Fibroblast of the conjunctiva (primary cell): ENCODE measurements at places on chromosomes 5 and 9.

DNA sequence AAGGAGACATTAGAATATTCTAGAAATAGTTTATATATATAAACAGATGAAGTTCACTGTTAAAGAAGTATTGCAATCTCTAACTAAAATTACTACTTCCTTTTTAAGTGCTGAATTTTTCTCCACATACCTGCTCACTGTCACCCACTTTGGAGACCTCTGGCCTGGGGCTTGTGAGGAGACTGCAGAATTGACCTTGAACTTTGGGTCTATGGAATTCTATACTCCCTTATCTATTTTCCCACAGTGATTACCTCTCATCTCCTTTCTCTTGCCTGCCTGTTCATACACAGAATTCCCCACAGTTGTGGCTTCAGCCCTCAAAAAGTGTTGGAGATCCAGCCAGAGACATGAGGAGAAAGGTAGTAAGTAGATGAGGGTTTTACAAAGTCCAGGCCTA lies 45.4 kb downstream of the LARP1 start:
- DNase-seq, result no peak

DNA sequence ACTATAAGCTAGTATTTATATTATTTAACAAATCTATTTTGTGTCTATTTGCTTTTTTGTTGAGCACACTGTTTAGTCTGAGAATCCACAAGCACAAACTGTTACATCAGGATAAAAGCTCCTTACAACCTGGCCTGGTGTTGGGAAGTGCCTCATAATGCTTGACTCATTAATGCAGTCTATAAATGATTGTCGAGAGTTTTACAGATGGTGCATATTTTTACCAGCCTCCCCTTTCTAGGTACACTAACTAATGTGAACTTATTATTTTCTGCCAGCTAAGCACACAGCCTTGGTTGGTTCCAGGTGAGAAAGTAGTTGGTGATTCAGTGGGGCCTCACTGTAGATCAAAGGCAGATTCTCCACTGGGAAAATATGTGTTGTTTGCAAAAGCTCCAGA lies 151.0 kb upstream of the ADAMTS16 start:
- DNase-seq, result no peak

- DNase-seq, result no peak
These were observed 871.7 kb upstream of the TYRP1 start for GRCh38 chr9:11821306-11821975.

- no peak for DNase-seq
These were observed 4.5 kb downstream of the SHROOM1 start for GRCh38 chr5:132825834-132826391.

DNA sequence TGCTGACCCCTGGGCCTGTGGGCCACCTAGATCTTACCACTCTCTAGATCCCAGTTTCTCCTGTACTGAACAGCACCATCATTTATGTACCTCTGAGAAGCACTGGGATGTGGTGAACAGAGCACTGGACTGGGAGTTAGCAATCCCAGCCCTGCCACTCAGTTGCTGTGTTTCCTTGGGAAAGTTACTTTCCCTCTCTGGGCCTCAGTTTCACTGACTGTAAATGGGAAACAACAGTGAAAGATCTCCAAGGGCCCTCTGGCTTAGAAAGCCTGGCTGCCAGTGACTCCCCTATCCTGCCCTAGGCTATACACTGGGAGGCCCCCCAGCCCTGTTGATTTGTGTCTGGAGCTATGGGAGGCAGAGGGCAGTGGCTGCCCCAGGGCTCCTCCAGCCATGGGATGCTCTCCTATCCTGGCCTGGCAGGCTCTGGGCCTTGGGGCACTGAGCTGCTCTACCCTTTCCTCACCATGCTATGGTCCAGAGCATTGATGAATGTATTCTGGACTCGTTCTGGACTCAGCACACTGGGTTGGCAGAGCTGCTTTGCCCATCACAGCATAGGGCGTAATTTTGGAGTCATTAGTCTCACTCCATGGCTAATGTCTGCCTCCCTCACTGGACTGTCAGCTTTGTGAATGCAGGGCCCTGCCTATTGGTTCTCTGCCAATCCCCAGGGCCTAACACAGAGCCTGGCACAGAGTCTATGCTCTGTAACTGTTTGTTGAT lies 99.3 kb downstream of the RGS3 start:
- no peak for DNase-seq

- DNase-seq, result no peak
These were observed 18.5 kb upstream of the RORB start for GRCh38 chr9:74478606-74479005.

- no peak for DNase-seq
These were observed 22.3 kb upstream of the ARL15 start for GRCh38 chr5:54332720-54333119.

DNA sequence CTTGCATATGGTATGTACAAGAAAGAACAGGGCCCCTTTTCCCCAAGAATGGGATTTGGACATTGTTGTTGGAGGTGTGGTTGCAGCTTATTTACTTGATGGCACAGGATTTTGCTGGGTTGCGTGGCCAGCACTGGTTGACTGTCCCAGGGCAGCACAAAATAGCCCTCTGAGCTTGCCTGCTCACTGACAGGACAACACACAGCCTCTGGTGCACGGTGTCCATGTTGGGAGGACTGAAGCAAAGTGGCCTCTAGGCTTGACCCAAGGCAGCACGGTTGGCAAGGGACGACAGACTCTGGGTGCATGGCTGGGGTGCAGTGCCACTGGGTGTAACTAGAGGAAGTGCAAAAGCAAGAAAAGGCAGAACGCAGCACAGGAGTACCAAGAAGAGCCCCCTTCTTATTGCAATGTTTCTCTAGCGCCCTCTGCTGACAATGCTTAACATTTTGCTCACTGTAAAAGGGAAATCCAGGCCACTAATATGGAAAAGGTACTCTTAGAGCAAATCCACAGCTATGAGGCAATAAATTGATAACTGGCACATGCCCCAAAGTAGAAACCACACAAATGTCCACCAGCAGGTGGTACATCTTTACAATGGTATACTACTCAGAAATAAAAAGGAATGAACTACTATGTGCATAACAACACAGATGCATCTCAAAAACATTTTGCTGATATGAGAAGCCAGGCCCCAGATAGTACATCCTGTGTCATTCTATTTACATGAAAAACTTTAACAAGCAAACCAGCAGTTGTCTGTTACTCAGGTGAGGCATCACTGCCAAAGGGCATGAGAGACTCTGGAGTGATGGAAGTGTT lies 47.4 kb upstream of the BARX1 start:
- DNase-seq, result peak; percentile 22

- no peak for DNase-seq
These were observed 354.6 kb downstream of the ARRDC3 start for GRCh38 chr5:91028499-91028956.

DNA sequence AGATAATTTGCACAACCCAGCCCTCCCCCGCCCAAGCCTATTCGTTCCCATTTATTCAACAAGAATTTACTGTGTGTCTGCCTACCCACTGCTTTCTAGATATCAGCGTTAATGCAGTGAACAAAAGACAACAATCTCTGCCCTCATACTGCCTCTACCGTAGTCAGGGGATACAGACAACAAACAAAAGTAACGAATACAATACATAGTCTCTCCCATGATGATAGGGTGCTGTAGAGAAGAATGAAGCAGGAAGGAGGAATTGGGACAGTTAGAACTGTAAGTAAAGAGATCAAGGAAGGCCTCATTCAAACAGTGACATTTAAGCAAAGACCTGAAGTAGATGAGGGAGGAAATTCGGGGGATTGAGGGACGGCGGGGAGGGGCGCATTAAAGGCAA lies 1.7 kb downstream of the GFM2 start:
- DNase-seq, result no peak

- no peak for DNase-seq
These were observed 63.2 kb upstream of the COL15A1 start for GRCh38 chr9:98880311-98881015.

- DNase-seq, result no peak
These were observed 34.8 kb downstream of the TRIM32 start for GRCh38 chr9:116721944-116722343.

GRCh38 chr9:126738553-126738952 lies 66.3 kb upstream of the ZBTB43 start:
- DNase-seq, result no peak

DNA sequence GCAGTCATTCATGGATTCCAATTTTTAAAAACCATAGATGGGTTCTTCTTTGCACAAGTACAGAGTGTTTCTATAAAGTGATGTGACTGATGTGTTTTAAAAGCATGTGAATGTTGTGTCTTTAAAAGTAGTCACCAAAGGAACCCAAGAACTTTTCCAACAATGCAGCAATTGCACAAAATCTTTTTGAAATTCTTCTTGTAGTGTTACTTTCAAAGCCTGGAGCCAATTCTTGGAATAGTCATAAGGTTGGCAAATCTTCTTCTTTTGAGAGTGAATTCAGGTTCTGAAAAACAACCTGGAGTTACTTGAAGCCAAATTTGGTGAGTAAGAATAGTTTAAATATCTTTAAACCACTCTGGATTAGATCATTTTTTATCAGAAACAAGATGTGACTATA lies 10.5 kb downstream of the GRAMD2B start:
- DNase-seq, result no peak

- no peak for DNase-seq
These were observed 59.8 kb downstream of the NREP start for GRCh38 chr5:111697215-111697614.

- peak; percentile 77 for DNase-seq
These were observed 17.1 kb upstream of the IL6ST start for GRCh38 chr5:56011835-56012234.

DNA sequence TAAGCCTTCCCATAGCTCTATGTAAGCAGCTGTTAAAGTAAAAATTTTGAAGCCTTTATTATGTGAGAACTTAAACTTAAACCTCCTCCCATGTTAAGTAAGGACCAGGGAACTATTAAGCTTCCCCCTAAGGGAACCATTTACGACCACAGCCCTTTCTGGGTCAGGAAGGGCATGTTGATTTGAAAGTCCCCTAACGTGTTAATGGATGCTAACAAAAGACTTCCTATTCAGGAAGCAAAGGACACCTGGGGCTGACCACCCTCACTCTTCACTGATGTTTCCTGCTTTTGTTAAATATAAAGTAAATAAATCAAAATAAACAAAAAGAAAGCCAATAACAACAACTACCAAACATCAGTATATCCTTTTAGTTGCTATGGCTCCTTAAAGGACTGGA lies 170.6 kb upstream of the RFX3 start:
- no peak for DNase-seq

DNA sequence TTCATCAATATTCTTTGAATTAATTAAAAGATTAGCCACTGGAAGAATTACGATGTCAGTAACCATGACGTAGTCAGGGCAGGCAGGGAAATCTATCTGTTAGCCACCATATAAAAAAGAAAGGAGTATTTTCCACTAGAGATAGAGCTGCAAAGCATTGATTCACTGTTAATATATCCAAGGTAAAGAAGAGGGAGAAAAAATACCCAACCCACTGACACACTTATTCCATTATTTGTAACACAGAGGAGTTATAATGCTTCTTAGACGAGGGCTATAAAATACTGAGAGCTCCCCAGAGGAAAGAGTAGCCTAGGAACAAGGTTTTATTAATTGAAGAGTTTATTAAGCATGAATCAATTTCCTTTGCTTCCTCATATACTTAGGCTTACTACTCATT lies 382.2 kb upstream of the CDH6 start:
- DNase-seq, result no peak

- DNase-seq, result no peak
These were observed 13.3 kb downstream of the BTNL3 start for GRCh38 chr5:181001947-181002346.

DNA sequence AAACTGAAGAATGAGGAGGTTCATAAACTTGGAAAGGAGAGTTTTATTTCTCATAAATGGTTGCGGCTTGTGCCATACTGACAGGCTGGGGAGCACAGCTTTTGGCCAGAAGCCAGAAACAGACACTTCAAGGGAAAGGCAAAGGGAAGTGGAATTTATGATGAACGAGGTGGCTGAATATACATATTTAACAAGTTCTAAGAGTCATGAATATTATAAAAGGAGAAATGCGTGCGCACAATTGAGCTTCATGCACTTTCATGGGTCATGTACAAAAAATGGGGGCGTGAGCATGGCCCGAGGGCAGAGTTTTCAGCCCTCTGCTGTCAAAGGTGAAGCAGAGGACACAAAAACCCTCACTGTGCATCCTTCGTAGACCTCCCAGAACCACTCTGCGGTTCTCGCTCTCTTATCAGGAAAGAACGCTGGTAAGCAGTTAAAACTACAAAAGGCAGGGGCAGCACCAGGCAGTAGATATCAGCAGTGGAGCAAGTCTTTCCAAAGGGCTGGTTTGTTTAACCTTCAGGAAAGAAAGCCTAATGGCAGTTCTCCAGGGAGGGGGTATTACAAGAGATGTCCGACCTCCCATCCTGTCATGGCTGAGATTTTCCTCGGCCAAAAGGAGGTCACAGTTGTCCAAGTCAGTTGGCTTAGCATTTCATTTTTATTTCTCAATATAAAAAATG lies 29.0 kb downstream of the AUH start:
- no peak for DNase-seq

DNA sequence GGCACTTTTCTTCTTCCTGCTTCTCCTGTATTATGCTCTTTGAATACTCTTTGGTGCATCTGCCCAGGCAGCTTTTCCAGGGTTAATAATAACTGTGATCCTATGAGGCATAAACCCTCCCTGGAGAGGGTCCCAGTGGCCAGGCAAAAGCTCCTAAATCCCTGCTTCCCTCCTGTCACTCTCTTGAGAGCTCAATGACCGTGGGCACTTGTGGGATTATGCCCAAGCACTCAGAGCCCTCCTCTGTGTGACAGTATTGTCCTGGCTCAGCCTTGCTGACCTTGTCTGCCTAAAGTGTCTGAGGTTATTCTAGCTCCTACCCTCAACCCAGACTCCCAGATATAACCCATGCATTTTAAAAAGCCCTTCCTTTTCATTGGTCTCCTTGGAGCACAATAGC lies 51.9 kb downstream of the GALNT10 start:
- no peak for DNase-seq

DNA sequence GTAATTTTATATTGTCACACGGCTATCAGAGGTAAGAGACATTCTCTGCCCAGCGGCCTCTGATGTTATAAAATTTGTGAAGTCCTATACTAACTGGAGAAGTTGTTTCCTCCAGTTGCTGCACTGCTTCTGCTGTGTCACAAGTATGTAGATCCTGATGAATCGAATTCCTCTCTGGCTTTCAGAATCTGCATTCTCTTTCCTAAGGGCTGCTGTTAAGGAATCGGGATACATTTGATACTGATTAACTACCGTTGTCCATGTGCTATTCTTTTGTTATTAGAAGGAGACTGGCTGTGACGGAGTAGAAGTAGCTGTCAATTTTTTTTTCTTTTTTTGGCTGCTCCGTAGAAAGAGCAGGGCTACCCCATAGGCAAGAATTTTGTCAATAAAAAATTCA lies 81.7 kb upstream of the LRRC70 start:
- DNase-seq, result no peak

- DNase-seq, result no peak
These were observed 136.5 kb downstream of the SV2C start for GRCh38 chr5:76219636-76220035.

DNA sequence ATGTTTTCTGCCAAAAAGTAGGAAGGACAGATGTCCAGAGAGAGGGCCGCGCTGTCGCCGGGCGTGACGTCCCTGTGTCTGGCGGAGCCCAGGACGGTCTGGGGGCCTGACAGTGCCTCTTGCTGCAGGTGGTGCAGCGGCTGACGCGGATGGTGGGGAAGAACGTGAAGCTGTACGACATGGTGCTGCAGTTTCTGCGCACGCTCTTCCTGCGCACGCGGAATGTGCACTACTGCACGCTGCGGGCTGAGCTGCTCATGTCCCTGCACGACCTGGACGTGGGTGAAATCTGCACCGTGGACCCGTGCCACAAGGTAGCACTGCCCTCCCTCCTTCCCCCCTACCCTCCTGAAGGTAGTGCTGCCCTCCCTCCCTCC lies 7.8 kb downstream of the NELFB start:
- no peak for DNase-seq
